ENCODE measurements at places on chromosomes 11 and 22. TPM values are rescaled to one million over a fixed set of nuclear protein-coding genes. Genes with fewer than 3 reads are reported as not detected.

- DNase-seq: peak; percentile 25
Observed at GRCh38 chr11:11567936-11568650, 53.7 kb downstream of the GALNT18 start.

DNA sequence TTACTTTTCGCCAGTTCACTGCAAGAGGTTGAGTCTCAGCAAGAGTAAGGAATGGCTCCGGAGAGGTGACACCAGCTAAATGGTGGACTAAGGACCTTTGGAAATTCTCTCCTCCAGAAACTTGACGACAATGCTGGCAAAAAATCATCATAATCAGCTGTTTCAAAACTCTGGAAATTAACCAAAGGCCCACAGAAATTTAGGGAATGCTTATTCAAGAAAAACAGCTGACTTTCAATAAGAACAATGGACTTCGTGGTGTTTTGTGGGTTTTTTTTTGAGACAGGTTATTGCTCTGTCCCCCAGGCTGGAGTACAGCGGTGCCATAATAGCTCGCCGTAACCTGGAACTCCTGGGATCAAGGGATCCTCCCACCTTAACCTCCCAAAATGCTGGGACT is 68.4 kb upstream of the SEPTIN5 start:
- no peak for DNase-seq

GRCh38 chr11:75285776-75286360 is 45.3 kb downstream of the TPBGL start:
- no peak for DNase-seq

GRCh38 chr11:71551711-71552110 is 3.5 kb downstream of the KRTAP5-9 start:
- DNase-seq: no peak

DNA sequence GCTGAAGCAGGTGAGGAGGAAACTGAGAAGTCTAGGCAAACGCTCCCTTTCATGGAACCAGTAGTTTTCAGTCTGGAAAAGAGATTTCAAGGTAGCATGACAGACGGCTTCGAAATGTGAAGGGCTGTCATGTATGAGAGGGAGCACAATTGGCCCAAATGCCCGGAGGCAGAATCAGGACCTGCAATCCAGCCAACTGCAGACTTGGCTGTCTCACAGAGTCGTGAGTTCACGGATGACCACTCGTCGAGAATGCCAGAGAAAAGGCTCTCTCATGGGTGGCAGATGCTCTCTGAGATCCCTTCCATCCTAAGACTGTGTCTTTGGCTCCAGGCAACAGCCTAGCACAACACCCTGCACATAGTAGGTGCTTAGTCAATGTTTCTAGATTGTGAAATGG is 134.8 kb downstream of the DSCAML1 start:
- no peak for DNase-seq

- no peak for DNase-seq
Observed at GRCh38 chr11:119195680-119196079, 10.4 kb downstream of the NHERF4 start.

GRCh38 chr11:47175746-47176327 is 842 bp downstream of the ARFGAP2 start:
- no peak for DNase-seq

DNA sequence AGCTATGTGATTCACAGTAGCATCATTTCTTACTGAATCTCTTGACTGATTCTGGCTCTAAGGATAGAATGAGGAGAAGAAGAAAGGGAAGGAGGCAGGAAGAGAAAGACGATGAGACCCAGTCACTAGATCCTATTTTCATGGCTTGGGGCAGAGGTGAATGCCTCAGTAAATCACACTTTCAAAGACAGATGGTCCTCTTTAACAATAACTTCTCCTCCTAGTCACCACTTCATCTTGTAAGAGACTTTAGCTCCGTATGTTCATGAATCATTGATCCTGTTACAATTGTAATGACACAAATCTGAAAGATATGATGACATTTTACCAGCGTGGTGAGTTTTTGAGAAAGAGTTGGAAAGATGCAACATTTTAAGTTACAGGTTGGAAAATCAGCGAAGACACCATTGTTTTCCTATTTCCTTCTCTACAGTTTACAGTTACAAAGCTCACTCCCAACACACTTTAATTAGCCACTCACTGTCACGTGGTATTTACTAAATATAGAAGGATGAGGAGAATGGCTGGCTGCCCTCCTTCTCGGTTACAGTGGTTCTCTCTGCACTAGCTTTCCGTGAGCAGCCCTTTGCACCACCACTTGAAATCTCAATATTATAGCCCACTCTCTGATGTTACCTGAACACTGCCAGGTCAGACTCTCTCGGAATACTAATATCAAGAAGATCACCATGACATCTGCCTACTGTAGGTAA is 205.8 kb downstream of the CADM1 start:
- no peak for DNase-seq

DNA sequence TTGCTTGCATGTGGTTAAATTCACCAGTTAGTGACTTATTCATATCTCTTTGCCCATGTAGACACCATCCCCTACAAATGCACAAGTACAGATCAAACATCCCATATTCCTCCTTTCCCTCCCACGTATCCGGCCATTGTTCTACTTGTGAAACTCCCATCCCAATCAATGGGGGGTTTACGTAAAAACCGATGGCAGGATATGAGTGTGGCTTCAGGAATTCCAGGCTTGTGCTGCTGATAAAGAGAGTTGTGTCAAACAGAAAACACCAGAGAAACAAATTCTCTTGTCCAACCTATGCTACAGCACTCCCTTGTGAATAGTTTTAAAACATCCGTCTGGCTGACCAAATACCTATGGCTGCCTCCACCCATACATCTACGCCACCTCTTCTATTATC is 15.5 kb downstream of the FLI1 start:
- DNase-seq: no peak

- no peak for DNase-seq
Observed at GRCh38 chr11:65104628-65105027, 7.0 kb upstream of the TM7SF2 start.

- no peak for DNase-seq
Observed at GRCh38 chr11:78391424-78391823, 26.2 kb downstream of the GAB2 start.

GRCh38 chr22:28629420-28630176 is 50.0 kb downstream of the TTC28 start:
- no peak for DNase-seq

- no peak for DNase-seq
Observed at GRCh38 chr11:17208257-17208999, 642 bp upstream of the PIK3C2A start.

DNA sequence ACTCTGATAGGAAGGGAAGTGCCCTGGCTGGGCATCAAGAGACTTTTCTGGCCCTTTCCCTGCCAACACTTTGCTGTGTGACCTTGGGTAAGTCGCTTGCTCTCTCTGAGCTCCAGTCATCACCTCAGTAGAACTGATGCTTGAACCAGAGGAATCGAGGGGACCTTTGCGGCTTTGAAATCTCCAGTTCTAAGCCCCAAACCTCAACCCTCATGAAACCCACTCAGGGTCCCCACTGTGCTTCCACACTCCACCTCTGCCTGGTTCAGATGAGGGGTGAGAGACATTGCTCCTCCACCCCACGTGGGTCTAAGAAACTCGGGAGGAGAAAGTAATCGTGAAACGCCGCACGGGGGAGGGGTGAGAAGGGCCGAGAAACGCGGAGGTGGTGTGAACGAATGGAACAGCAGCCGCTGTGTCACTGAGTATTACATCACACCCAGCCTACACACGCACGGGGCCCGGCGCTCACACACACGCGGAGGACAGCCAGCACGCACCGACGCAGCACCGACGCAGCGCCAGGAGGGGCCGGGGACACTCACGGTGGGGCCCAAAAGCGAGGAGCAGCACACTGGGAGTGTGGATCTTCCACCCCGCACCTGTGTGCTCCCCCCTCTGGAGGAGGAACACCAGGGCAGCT is 4.3 kb downstream of the RTN4RL2 start:
- DNase-seq: no peak

DNA sequence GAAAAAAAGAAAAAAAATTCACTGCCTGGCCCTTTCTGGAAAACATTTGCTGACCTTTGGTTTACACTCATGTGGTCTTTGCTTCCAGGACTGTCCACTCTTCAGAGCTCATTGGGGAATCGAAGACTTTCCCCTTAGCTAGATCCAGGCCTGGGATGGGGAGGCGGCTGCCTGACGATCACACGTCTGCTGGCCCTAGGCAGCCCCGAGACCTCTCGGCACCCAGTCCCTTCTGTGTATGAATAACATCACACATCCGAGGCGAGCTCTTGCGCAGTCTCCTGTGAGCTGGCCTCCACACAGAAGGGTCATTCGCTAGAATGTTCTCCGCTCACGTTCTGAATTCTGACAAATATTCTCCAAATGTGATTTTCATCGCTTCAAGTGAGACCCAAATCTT is 25.7 kb upstream of the GAL start:
- DNase-seq: no peak

- DNase-seq: no peak
Observed at GRCh38 chr11:134664447-134665187, 252.6 kb upstream of the B3GAT1 start.

- DNase-seq: no peak
Observed at GRCh38 chr11:36822829-36823228, 224.8 kb upstream of the RAG2 start.

GRCh38 chr11:118155776-118156530 is 3.3 kb upstream of the SCN4B start:
- no peak for DNase-seq

GRCh38 chr11:66363805-66364535 is 7.6 kb downstream of the SLC29A2 start:
- DNase-seq: no peak

- no peak for DNase-seq
Observed at GRCh38 chr11:65425105-65425970, 2.7 kb downstream of the NEAT1 start.

GRCh38 chr11:37511425-37511933 is 913.4 kb upstream of the RAG2 start:
- no peak for DNase-seq

DNA sequence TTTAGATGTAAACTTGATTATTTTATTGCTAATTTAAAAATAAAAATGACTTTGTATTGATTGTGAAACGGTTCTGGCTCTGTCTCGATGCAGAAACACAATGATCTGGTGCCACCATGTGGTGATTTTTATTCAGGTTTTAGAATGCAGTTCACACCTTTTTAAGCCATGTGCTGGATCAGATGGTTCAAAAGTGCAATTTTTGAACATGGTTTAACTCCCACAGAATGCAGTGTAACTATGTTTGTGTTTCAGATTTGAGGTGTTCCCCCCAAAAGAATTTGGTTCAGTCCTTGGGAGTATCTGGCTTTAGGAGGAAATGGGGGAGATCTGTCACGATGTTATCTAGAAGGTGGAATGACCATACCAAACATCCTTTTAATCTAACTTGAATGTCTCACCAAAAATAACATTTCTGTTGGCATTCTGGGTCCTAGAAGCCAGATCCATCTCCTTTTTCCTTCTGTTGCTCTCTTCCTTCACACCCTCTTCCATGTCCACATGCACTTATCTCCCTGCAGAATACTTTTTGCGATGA is 7.9 kb downstream of the MRPL16 start:
- no peak for DNase-seq

DNA sequence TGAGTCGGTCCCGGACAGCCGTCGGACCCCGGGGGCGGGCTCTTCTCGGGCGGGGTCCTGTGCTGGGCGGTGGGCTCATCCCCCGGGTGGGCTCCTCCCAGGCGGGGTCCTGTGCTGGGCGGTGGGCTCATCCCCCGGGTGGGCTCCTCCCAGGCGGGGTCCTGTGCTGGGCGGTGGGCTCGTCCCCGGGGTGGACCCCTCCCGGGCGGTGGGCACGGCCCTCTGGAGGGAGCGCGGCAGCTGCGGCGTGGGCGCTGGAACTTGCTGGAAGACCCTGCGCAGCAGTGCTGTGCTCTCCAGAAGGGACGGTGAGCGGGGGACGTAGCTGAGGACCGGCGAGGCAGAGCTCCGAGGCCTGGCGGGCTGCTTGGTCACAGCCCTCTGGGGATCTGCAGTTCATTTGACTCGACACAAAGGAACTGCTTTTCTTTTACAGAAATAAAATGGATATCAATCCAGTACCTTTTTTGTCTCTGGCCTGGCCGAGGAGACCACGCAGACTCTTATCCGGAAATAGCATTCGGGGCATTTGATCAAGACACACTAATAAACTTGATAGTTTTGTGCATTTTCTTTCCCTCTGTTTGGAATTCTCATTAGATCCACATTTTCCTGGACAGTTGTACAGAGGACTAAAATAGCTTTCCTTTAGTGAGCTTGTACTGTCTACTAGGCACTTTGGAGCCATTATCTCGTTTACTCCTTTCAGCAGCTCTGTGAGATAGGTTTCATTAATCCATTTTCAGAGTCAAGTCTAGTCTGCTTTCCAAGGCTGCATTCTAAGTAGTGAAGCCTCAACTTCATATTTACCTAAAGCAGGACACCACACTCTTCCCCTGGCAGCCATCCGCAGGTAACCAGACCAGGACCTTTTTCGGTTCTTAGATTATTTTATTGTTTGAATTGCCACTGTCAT is 812 bp downstream of the JAM3 start:
- no peak for DNase-seq

GRCh38 chr22:40757071-40757470 is 62.1 kb downstream of the SLC25A17 start:
- DNase-seq: no peak

- DNase-seq: no peak
Observed at GRCh38 chr11:14095882-14096281, 133.4 kb downstream of the SPON1 start.

DNA sequence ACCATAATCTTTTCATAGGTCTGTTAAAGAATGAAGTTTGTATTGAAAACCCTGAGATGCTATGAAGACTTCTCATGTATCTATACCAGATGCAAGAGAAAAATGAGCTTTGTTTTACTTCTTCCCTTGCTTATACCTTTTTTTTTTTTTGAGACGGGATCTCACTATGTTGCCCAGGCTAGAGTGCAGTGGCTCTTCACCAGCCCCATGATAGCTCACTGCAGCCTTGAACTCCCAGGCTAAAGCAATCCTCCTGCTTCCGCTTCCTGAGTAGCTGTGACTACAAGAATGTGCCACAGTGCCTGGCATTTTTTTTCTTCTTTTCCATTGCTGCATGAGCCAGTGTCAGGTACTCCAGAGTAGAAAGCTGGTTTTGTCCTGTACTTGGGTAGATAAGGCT is 10.8 kb downstream of the CEP295 start:
- DNase-seq: no peak

GRCh38 chr11:72432347-72433287 is 1.7 kb downstream of the CLPB start:
- no peak for DNase-seq

DNA sequence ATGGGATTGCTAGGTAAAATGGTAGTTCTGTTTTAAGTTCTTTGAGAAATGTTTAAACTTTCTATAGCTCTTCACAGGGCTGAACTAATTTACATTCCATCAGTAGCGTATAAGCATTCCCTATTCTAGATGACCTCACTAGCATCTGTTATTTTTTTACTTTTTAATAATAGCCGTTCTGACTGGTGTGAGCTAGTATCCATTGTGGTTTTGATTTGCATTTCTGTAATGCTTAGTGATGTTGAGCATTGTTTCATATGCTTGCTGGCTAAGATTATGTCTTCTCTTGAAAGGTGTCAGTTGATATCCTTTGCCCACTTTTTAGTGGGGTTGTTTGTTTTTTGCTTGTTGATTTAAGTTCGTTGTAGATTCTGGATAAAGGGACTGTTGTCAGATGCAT is 35.9 kb downstream of the MMP27 start:
- no peak for DNase-seq

RTL10 gene
- total RNA-seq: 17.9 TPM

IGSF9B gene
- 0.05 TPM for total RNA-seq

HOATZ gene
- total RNA-seq: not detected

ZNF280B gene
- total RNA-seq: 1.1 TPM

SLC22A6 gene
- not detected for total RNA-seq
